ENCODE measurements at places on chromosomes 6 and 20.

- DNase-seq: no peak
Measured at GRCh38 chr6:63759605-63760105, 124.1 kb downstream of the PHF3 start.

DNA sequence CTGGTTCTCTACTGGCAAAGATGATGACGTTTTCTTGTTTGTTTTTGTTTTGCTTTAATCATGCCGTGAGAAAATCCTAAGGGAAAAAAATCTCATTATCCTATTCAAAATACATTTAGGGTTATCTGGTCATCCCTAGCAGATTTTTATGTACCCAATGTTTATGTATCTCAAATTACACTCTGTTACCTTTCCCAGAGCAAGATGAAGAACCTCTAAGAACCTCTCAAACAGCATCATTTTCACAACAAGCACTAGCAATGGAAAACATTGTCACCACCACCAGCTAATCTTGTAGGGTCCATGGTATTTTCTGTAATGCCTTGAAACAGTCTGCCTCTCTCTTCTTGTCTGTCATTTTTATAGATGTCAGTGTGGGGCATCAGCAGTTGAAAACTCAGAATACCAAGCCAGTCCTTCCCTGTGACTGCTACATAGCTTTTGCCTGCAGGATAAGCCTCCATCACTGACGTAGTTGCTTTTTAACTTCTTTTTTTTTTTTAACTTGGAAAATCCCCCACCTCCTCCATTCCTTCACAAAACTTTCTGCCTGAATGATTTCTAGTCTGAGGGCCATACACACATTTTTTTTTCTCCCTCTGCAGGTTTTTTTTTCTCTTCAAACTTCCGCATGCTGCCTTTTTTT, 2.4 kb upstream of the SNAP25 start:
- peak; percentile 47 for DNase-seq

DNA sequence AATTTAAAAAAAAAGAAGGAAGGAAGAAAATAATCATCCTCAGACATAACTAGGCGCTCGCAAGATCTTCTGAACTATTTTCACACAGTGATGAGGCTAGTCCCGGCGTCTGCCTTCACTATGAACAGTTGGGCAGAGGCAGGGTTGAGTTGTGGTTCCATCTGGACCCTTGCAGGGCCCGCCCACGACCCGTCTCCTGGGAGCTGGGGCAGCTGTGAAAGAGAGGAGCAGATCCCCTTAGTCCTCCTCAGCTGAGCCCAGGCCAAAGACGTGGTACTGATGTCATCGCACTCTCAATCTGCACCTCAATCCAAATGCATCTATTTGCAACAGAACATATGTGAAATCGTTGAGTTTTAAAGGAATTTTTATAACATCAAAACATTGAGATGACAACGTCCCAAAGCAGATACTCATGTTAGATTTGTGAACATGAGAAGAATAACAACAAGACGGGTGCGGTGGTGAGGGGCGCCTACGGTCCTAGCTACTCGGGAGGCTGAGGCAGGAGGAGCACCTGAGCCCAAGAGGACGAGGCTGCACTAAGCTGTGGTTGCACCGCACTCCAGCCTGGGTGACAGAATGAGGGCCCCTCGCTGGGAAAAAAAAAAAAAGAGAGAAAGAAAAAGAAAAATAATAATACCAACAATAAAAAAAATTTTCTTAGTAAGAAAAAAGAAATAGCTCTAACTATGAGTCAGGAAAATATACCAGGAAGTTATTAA, 15.3 kb downstream of the TCFL5 start:
- peak; percentile 57 for DNase-seq

DNA sequence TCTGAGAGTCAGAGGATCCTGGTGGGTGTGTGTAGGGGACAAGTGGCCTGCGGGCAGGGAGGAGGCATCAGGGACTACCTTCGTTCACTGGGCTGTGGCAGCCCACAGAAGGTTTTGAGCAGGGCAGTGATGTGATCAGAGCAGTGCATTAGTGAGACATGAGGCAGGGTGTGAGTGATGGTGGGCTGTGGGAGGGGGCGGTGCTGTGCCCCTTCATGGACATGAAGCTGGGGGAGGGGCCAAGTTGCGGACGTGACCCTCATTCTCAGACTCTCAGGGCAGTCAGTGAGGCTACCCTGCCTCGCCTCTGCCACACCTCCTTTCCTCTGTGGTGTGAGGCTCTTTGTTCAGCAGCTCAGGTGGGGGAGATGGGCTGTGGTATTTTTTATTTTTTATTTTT, 142.2 kb upstream of the RNF24 start:
- DNase-seq: no peak

DNA sequence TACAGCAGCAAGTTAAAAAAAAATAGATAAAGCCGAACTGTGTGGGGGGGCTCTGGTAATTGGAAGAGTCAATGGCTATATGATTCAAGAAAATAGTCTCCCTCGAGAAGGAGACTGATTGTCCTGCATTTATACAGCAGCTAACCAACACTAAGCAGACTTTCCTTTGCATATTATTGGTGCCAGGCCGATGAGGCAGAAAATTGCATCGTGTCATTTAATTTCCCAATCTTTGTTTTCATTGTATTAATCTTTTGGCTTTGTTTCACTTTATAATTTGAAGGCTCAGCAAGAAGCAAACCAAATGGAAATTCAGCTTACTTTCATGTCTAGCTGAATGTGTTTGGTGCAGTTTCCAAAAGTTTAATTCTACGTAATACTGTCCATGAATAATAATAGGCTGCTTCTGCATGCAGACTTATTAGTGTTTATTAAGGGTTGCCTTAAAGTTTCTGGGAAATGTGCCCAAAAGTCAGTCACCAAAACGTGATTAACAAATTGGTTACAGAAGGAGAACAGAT, 258.5 kb downstream of the HACE1 start:
- no peak for DNase-seq

DNA sequence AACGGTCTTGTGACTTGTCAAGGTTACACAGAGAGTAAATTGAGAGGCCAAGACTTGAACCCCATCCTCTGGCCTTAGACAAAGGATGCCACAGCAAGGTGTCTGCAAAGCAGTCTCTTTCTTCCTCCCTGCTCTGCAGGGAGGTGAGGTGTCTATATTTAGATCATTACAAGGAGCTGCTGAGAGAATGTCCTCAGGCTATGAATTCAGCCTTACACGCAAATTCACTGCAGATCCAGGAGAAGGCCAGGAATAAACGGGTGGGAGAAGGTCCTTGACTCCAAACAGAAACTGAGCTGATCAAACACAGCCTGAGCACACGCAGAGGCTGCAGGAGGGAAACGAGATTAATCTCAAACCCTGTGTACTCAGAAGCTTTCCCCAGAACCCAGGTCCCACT, 48.6 kb upstream of the PTPRT start:
- DNase-seq: no peak

DNA sequence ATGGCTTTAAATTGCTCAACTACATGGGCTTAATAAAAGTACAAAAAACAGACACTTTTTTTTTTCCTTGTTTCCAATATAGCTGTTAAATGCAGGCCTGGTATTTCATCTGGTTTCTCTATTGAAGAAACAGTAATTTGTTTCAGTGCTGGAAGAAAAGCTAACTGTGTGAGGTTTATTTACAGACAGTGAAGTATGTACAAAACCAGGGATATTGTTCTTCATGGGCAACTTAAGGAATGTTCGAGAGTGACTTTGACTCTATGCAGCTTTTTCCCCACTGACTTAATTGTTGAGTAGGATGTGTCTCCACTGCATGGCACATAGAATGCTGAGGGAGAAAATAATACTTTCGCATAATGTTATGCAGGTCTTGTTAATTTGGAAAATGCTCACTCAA, 31.0 kb upstream of the PRL start:
- no peak for DNase-seq

GRCh38 chr6:44059359-44060346, 67.6 kb downstream of the MRPL14 start:
- no peak for DNase-seq

- no peak for DNase-seq
Measured at GRCh38 chr6:44508646-44509045, 121.1 kb downstream of the CDC5L start.

GRCh38 chr6:3135668-3136291, 17.3 kb downstream of the BPHL start:
- DNase-seq: no peak

GRCh38 chr6:161091972-161092701, 100.6 kb downstream of the MAP3K4 start:
- no peak for DNase-seq

DNA sequence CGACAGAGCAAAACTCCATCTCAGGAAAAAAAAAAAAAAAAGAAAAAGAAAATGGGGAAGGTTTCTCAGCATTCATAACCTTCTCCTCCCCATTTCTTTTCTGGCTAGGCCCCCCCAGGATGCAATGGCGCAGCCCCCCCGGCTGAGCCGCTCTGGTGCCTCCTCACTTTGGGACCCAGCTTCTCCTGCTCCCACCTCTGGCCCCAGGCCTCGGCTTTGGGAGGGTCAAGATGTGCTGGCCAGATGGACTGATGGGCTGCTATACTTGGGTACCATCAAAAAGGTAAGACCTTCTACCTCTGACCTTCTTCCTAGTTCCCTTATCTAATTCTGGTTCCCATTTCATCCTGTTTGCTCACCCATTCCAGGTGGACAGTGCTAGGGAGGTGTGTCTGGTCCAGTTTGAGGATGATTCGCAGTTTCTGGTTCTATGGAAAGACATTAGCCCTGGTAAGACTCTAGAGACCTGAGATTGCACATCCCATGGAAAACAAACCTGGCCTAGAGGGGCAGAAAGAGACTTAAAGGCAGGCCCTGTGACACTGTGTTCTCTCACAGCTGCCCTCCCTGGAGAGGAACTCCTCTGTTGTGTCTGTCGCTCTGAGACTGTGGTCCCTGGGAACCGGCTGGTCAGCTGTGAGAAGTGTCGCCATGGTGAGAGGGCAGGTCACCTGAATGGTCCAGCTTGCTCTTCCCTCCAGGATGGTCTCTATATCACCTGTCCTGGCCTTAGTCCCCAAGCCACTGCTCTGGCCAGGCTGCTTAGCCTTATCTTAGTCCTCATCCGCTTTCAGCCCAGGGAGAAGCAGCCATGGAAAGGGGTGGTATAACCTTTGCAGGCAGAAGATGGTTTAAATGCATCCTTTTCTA, 1.6 kb downstream of the PHF1 start:
- DNase-seq: no peak

GRCh38 chr6:48894469-48894868, 568.6 kb downstream of the MMUT start:
- DNase-seq: no peak

DNA sequence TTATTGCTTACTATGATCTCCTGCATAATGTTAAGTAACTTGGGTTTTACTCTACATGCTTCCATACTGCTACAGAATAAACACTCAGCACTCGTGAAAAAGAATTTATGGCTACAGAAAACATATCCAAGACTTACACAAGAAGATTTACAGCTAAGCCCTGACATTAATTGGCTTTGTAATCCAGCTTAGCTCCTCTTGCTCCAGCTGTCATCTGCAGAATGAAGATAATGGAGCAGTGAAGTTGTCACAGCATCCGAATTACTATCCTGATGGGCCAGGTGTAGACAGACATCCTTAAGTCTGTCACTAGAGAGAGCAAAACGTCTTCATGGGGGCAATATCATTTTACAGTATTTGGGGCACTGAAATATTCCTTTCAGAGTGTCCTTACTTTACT, 155.3 kb downstream of the PRKN start:
- DNase-seq: peak; percentile 8

DNA sequence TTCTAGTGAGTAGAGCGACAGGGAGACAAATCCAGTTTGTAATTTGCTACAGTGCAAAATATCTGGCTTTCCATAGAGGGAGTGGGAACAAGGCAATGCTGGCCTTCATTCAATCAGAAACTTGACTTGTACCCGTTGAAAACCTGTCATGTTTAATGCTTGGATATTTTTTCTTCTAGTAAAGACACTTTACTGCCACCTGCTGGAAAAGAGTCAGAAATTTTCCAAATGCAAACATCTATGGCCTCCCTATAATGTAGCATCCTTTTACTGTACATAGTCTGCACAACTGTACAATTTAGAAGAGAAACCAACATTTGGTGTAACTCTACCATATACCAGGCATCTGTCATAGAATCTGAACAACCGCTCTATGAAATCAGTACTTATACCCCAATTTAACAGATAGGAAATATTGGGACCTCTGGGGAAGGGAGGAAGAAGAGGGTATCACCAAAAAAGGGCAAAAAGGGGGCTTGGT, 16.7 kb upstream of the TBC1D20 start:
- DNase-seq: peak; percentile 87

DNA sequence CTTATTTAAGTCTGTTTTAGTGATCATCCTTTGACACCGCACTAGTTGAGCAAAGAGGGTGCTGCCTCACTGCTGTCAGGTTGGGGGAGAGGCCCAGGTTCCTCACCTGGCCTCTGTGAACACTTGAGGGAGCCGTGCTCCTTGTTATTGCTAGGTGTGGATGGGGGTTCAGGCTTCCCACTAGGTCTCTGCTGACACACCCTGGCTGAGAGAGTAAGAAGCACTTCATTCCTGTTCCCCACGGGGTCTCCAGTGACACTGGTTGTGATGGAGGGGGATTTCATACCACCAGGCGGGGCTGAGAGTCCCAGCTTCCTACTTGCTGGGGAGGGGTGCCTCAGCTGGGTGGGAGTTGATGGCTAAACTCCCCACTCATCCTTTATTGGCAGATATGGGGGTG, 11.1 kb upstream of the NOTCH4 start:
- DNase-seq: no peak

- DNase-seq: no peak
Measured at GRCh38 chr6:124054034-124054433, 250.4 kb downstream of the NKAIN2 start.

DNA sequence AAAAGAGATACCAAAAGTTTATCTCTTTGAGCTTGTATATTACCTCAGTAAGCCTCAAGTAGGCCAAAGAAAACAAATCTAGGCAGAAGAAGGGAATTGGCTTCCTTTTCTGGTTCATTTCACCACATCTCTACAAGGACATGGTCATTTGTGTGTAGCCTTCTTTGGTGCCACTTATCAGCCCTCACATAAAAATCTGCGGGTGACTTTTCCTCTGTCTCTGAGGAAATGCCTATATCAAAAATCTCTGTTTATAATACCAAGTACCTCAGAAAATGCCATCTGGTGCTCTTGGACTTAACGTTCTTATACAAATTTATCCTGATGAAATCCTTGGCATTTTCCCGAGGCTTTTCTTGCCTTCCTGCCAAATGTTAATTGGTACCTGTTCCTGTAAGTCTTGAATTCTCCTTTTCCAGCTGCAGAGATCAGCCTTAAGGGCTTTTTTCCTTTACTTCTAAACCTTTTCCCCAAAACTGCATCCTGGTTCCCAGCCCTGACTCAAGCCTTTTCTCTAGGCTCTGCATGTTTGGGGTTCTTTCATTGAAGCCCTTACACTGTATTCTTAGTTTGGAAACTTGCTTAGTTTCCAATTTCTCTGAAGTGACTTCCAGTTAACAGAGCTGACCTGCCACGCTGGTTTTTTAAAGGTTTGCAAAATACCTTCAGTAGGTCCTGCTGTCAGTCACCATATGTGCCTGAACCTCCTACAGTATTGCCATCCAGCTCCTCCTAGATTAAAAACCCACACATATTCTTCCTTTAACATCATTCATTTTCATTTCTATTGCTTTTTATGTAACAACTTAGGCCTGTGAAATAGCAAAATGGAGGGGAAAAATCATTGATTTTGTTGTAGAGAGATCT, 191.2 kb upstream of the PREP start:
- DNase-seq: no peak

All from eye (tissue), 1 donor.